ENCODE measurements at places on chromosomes 12 and 14.

DNA sequence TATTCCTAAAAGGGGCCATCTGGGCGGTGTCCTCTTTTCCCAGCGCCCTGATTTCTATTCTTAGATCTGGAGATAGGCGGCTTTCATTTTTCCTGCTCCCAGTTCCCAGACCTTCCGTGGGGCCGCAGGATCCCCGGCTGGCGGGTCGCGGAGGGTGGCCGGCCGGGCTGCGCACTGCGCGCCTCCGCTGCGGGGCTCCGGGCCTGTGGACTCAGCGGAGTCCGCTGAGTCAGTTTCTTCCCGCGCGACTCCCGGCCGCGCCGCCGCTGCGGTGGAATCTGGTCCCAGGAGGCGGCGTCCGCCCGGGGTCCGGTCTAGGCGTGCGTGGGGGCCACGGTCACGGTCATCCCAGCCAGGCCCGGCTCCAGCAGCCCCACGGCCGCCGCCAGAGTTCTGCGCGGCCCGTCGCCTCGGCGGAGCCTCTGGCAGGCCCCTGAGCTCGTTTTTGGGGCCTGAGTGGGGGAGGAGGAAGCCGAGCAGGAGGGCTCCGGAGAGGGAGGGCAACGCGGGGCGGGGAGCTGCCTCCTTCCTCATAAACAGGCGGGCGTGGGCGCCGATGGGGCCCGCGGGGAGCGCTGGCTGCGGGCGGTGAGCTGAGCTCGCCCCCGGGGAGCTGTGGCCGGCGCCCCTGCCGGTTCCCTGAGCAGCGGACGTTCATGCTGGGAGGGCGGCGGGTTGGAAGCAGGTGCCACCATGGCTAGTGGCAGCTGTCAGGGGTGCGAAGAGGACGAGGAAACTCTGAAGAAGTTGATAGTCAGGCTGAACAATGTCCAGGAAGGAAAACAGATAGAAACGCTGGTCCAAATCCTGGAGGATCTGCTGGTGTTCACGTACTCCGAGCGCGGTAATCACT lies at the start of gene LRRK2:
LRRK2 (plus strand) TSS at position 559 of the 853 bp plus-strand sequence; CDS start at position 694, 135 bp downstream.
- DNase-seq: peak; percentile 23

DNA sequence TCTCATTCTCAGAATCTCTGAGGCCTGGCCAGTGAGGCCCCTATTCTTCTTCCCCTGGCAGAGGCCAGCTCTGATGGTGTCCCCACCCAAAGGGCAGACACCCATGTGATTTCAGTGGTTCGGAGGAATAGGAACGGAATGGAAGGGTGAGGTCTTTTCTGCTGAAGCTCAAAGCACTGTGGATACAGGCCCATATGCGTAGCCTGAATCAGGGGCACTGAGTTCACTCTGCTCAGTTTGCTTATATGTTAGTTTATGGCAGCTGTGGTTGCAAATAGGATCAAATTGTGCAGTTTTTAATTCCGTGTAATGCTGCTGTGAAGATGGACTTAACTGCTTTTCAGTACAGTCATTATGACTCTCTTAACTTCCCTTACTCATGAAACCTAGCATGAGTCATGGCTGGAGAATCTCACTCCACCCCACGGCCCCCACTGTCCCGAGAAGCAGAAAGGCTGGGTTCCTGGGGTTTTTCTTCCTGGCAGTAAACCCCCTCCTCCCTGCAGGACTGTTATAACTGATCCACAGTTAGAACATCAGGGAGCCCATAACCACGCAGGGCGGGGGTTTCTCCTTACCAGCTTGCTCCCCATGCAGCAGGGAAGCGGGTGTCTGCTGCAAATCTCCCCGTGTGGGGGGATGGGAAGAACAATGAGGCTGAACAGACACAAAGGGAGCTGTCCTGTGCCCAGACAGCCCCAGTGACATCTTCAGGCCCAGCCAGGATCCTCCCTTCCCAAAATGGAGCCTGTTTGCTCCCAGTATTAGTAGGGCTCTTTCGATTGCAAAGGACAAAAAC lies 122.7 kb downstream of the SLC38A6 start:
- DNase-seq: peak; percentile 59

DNA sequence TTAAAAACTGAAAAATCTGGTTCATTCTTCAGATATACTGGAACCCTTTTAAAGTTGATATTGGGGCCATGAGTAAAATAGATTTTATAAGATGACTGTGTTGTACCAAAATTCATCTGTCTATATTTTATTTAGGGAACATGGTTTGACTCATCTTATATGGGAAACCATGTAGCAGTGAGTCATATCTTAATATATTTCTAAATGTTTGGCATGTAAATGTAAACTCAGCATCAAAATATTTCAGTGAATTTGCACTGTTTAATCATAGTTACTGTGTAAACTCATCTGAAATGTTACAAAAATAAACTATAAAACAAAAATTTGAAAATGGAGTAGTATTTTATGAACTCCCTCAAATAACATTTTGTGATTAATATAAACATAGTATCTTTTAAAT lies 14.2 kb downstream of the PTGER2 start:
- no peak for DNase-seq

- DNase-seq: no peak
Measured at GRCh38 chr14:102196039-102196901, 56.6 kb downstream of the WDR20 start.

DNA sequence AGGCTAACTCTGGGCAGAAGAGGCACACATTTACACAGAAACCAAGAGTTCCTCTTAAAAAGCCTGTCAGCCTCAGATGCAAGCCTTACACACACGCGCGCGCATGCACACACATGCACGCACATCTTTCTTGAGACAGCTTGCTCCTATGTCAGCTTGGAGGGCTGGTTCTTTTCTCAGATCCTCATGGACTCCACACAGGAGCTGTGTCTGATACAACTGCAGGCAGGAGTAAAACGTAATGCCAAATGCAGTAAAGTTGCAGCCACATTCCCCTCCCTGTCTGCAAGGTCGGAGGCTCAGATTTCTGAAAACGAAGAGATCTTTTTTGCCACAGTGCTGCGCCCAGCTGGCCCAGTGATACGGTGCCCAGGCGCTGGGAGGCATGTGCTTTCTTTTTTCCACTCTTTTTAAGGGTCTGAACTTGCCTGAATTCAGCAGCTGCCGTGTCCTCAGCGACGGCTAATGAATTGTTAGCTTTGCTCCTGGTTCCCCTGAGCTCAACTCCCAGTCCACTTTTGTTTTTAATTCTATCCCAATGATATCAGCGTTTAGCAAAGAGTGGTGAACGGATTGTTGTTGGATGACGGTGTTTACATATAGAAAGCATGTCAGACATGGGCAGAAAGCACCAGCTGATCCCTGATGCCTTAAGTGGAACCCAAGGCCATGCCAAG lies 72.9 kb upstream of the FOXN3 start:
- DNase-seq: no peak

DNA sequence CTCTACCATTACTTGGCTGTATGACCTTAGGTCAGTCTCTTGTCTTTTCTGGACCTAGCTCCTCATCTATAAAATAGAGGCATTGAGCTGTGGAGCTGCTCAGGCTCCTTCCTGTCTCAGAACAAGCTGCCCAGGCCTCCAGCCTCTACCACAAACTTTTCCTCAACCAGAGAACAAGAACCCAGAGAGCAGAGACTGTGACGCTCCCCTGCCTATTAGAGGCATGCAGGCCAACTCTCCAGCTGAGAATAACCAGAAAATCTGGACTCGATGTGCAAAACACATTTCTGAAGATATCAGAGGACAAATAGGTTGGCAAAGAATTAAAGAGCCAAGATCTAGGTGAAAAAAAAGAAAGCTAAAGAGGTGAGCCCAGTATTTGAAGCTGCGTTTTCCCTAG lies 17.8 kb upstream of the PNMA1 start:
- no peak for DNase-seq

GRCh38 chr12:71349950-71350349 lies 89.6 kb upstream of the LGR5 start:
- no peak for DNase-seq

DNA sequence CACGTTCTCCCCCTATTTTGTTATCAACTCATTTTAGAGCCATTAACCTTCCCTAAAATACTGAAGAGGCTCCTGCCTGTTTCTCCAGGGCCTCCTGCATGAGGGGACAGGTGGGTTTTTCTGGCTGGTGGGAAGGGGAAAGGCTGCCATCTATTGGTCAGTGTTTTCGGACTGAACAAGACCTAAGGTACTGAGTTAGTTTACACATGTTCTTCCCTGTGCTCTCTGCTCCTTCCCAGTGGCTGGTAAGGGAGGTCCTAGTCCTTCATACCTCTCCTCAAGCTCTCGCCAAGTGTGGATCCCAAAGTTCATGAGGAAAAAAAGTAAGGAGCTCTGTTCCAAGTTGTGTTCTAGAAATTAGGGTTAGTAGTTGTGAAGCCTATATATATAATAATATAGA lies 357.5 kb downstream of the FSCB start:
- no peak for DNase-seq

GRCh38 chr12:92472201-92472600 lies 230.6 kb upstream of the PLEKHG7 start:
- DNase-seq: no peak

DNA sequence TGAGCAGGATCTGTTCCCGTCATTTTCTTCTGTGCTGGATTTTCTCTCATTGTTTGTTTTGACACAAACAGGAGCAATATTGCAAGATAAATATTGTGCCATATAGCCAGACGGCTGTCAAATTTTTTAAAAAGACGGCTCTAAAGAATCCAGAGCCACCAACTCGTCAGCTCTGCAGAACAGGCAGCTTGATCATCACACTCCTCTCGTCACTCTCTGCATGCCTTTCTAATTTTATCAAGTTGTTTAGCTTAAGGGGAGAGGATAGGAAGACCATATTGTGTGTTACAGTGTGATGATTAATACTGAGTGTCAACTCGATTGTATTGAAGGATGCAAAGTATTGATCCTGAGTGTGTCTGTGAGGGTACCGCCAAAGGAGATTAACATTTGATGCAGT lies 562.8 kb downstream of the GALC start:
- no peak for DNase-seq

- no peak for DNase-seq
Measured at GRCh38 chr12:131210506-131211339, 257.0 kb downstream of the ADGRD1 start.

- DNase-seq: peak; percentile 62
Measured at GRCh38 chr14:106831322-106831720, 1304.9 kb downstream of the TMEM121 start.

DNA sequence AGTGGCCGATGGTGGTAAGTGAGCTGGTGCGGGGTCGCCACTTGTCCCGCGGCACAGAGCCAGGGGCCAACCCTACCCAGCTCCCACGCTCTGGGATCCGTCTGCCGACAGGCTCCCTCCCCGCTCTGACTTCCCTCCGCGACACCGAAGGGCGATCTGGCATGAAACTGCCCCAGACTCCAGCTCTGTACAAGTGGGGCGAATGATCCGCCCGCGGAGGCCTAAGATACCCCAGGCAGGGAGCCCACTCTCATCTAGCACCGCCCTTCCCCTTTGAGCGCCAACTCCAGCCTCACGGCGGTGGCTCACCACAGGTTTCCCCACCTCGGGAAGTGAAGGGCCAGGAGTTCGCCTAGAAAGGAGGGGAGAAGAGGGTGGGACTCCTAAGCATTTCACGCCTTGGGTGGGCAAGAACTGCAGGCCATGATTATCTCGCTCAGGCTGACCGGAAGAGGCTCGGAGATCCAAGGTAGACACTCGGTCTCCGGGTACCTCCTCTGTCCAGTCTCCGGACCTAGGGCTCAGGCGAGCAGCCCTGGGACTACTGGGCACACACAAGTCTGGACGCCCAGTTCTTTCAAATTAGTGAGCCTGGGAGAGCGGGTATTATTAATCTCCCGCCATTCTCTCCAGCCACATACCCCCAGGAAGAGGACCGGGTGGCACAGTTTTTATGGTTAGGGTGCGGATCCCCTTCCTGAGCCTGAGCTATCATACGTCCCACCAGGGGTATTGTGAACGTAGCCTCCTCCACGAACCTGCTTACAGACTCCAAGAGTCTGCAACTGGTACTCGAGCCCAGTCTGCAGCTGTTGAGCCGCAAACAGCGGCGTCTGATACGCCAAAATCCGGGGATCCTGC lies 849 bp downstream of the WNT1 start:
- no peak for DNase-seq

DNA sequence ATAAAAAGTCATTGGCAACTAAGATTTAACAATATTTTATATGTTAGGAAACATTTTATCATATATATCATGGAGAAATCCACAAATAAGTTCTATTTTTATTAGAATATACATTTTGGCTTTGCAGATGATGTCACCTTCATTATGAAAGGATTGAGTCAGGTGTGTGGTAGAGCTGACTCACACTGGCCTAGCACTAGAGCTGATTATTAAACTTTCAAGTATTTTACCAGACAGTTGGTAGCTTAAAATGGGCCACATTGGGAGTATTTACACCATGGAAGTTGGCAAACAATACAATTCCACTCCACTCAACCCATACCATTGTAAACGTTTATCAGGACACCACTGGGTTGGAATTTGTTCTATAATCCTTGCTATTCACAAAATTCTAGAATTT lies 1036.6 kb downstream of the TRHDE start:
- DNase-seq: no peak

GRCh38 chr12:62895351-62895877 lies 39.5 kb downstream of the PPM1H start:
- no peak for DNase-seq

- DNase-seq: no peak
Measured at GRCh38 chr12:124684496-124684895, 117.1 kb upstream of the NCOR2 start.

- peak; percentile 21 for DNase-seq
Measured at GRCh38 chr12:30989754-30990153, 63.2 kb downstream of the TSPAN11 start.

DNA sequence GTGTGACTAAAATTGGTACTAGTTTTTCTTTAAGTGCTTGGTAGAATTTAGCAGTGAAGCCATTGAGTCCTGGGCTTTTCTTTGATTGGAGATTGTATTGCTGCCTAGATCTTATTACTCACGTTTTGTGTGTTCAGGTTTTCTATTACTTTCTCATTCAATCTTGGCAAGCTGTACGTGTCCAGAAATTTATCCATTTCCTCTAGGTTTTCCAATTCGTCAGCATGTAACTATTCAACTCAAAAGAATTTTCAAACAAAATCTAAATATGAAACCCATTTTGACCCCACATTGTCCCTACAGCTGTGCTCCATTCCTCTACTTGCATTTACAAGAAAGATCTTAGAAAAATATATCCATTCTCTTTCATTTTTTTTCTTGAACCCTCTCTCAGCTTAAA lies 1613.4 kb upstream of the SEL1L start:
- DNase-seq: no peak

DNA sequence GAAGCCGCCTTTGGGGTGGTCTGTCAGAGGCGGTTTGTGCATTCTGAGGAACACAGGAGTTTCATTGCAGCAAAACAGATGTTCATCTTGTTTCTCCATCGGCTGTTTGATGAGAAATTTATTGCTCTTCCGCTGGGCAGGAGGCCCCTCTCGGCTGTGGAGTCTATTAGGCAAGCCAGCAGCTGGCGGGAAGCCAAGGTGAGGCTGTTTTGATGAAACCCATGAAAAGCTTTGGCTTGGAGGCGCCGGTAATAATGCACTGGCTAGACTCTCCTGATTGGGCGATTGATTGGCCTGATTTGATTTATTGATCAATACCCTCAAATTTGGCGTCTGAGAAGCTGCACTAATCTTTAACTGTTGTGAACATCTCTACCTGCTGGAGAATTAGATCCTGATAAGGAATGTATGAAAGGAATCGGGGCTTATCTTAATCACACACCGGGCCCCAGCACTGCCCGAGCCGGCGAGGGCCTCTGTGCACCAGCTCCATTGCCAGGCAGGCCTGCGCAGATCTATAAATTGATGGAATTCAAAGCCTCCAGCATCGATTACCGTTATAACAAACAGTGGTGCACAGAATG lies 187.7 kb downstream of the PHETA1 start:
- DNase-seq: no peak
